ENCODE measurements at places on chromosomes 16 and 17.

DNA sequence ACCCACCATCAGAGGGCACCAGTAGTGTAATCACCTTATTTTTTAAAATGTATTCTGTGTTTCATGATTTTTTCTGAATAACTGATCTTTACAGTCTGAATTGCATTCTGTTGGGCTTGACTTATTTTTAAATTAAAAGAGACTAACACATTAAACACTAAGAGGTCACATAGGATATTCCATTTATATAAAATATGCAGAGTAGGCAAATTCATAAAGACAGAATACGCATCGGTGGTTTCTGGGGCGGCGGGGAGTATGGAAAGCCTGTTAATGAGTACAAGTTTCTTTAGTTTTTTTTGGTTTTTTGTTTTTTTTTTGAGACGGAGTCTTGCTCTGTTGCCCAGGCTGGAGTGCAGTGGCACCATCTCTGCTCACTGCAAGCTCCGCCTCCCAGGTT, 366.3 kb downstream of the WWOX start:
- DNase-seq: no peak

DNA sequence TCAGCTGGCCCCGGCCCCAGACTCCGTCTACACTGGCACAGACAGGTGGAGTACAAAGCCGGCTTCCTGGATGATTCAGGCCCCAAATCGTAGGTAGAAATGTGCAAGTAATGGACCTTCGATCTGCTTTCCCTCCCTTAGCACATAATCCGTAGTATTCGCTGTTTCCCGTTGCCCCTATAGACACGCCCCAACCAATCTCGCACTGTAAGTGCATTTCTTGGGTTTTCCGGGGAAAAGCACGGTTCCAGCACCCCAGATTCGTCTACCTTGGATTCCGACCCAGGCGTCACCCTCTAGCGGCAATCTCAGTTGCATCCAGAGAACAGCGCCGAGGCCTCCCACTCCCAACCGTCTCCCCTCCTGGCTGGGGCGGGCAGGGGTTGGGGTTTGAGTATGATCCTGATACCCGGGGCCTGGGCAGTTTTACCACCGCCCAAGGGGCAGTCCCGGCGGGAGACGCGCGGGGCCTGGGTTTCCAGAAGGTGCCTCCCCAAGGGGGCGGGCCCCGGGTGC, 12.1 kb upstream of the FOXF1 start:
- DNase-seq: no peak

DNA sequence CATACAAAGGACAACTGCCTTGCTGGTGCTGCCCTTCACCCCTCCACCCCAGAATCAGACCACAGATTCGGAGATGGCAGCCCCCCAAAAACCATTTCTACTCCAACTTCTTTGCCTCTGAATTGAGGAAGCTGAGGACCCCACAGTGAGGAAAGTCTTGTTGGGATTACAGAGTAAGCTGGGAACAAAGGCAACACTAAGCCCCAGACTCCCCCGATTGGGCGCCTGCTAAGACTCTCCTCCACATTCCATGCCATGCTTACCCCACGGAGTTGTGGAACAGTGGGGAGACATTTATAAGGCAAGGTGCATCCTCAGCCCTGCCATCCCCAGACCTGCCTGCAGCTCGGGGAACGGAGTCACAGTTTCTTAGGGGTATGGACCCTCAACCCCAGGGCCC, 1.9 kb downstream of the GIT1 start:
- no peak for DNase-seq

- no peak for DNase-seq
Observed at GRCh38 chr17:37762666-37763065, 17.8 kb upstream of the HNF1B start.

DNA sequence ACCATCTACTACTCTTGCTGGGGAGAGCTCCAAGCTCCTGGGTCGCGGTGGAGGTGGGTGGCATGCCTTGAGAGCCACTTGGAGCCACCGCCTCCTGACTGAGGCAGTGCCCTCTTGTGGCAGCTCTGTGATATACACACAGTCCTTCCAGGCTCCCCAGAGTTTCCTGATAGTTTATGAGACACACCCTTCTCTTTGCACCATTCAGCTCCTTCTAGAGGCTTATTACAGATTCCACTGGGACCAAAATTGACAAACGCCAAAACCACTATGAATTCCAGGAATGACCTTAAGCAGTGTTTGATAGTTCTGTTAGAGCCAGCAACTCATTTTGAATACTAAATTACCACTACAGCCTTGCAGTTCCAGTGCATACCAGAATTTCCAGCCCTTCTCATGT, 170.1 kb upstream of the CDH13 start:
- DNase-seq: peak; percentile 29

GRCh38 chr17:36546418-36547093, 1.8 kb downstream of the GGNBP2 start:
- DNase-seq: no peak

DNA sequence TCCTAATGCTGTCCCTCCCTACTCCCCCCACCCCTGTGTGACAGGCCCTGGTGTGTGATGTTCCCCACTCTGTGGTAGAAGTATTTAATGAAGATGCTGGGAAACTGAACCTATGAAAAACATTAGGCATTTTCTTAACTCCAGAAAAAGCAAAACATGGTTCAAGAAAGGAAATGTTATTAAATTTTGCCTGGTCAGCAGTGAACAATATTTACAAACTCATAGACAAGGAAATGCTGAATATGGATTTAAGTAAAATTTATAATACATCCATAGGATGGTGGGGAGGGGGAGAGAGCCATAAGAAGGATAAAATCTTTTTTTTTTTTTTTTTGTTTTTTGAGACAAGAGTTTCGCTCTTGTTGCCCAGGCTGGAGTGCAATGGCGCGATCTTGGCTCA, 10.8 kb upstream of the CRYBA1 start:
- DNase-seq: no peak

DNA sequence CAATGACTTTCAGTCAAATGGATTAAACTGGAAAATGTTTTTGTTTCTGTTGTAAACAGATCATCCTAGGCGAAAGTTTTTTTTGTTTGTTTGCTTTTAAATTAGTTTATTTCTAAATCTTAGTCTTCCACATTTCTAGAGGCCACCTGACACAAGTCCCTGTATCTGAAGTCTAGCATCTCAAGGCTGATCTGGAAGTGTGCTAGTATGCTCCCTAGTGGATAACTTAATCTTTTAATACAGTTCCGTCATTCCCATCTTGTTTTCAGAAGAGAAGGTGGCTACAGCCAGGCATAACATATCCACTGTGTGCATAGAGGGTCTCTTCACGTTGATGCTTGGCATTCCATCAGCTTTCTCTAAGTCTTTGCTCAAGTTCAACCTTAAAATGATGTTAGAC, 7.6 kb downstream of the IFT20 start:
- DNase-seq: no peak

DNA sequence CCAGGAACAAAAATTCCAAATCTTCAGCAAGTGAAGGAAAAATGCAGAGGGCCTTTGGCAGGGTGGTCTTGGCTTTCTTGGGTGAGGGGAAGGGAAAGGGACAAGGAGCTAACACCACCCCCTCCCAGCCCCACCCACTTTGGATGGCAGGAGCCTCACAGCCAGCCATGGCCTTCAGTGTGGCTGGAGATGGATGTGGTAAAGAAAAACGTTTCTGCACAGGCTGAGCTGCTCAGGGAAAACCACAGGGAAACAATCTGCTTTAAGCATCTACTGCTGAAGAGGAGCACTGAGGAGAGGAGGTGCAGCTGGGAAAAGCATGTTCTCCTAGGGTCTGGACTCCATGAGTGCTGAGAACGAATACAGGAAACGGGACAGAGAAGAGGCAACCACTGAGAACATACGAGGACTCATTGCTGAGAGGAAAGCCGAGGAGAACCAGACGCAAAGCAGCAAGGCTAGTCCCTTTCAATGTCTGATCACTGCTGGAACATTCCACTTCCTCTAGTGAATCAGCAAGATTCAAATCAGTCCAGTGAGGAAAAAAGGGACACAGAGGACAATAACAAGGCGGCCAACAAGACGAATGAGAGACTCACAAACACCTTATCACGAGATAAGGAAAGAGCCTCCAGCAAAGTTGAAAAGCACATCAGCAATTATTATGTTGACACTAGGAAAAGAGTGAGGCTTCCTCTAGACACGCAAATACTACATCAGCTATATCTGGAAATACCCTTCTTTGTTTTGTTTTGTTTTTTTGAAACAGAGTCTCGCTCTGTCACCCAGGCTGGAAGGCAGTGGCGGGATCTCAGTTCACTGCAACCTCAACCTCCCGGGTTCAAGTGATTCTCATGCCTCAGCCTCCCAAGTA, 41.7 kb downstream of the ZZEF1 start:
- DNase-seq: no peak

DNA sequence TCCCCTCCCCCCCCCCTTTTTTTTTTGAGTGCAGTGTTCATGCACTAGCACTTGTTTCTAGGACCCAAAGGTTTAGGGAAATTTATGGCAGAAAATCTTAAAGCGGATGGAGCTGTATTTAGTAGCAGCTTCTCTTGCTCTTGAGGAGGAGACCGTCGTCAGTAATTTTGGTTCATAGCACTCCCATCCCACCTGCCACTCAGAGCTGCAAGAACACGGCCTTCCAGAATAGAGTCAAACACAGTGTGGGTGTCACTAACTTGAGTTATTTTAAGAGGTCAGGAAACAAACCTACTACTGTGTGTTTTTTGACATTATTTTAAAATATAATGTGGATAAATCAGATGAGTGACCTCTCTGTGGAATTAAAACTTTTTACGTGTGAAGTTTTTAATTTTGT, 37.3 kb downstream of the SEC14L1 start:
- DNase-seq: no peak

GRCh38 chr16:50247123-50247905, 19.0 kb upstream of the ADCY7 start:
- no peak for DNase-seq

GRCh38 chr17:1557355-1558095, 5.1 kb downstream of the PITPNA start:
- no peak for DNase-seq

DNA sequence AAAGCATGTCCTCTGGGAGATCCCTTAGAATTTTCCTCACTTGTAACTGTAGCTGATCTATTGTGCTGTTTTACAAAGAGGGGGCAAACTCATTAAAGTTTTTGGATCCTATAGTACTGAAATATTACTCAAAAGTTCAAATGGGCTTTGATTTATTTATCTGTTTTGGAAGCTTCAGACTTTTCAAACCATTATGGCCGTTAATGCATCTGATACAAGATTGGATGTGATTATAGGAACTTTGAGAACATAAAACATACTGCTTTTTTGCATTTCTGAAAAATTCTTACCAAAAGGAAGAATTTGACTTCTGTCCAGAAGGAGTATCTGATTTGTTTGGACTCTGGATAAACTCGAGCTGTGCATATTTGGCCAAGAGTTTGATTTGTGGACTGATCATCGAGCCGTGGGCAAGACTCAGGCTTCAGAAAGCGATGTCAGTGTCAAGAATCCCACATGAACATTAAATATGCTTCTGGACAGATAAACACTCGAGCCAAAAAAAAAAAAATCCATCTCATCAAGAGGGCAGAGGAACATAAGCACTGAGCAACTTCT, 8.2 kb upstream of the MARCHF10 start:
- no peak for DNase-seq

DNA sequence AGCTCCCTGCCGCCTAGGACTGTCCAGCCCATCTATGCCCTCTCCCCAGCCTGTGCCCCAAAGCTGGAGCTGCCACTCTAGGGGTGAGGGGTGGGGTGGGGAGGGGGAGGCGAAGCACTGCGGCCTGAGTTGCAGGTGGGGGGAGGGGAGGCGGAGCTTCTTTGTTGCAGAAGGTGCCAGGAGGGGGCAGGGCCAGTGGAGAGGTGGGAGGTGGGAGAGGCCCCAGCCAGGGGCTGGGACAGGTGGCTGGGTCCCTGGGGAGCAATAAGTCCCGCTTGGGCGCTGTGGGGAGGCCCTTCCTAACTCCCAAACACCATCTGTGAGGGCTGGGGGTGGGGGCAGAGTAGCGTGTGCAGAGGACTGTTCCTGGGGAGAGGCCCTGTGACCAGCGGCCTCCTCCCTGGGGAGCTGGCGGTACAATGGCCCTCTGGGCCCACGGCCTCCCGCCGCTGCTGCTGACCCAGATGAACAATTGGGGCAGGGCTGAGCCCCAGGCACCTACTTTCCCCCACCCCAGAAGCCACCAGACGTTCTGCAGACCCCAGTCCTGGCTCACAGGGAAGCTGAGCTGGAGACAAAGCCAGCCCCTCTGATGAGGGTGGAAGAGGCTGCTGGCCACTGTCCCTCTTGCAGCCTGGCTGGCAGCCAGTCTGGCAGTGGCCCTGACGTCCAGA, 2.2 kb upstream of the NTN3 start:
- no peak for DNase-seq

DNA sequence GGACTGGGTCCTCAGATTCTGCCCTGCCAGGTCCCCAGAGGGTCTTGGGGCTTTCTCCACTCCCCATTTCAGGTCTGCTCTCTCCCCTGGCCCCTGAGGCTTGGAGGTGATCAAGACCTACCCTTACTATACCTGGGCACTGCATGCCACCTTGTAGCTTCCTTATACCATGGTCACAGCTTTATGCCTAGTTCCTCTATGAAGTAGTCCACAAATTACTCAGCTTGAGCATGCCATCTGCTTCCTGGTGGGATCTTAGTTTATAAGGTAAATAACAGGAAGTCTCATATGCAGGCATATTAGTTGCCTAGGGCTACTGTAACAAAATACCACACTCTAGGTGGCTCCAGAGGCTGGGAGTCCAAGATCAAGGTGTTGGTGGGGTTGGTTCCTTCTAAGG, 11.0 kb upstream of the PMFBP1 start:
- DNase-seq: no peak

DNA sequence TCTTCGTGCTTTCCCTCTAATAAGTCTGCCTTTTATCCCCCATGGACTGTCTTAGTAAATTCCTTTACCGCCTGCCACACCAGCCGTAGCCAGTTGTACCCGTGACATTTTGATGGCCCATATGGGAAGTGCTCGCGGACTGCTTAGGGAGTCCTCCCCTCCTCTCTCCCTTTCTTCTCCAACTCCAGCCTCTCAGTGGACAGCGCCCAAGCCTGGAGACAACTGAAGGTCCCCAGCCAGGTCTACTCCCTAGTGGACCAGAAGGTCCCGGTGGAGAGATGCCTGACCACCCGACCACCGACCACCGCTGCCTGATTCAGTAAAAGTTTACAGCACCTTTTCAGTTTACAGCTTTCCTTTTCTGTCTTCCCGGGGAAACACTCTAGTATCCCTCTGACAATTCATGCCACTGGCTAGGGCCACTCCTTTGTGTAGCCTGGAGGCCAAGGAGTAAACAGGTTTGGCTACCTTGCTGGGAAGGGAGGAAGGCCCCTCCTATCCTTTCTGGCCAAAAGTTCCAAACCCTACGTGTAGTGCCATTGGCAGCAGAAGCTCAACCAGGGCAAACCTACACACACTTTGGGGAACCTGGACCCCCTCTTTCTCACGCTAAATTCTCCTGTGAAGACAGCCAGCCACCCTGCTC, 18.0 kb downstream of the CTRB2 start:
- no peak for DNase-seq

DNA sequence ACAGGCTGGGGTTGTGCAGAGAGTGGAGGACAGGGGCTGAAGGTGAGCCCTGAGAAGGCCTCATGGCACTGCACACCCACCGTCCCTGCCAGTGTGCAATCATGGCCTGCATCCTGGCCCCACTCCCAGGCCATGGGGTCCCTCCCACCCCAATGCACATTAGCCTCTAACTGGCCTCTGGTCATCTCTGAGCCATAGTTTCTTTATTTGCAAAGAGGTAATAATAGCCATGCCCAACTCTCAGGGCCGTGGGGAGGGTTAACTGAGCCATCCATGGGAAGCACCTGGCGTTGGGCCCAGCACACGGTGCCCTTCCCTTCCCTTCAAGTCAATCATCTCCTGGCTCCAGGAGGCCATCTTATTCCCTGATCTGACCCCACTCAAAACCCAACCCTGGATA, 10.8 kb upstream of the ITGA3 start:
- no peak for DNase-seq

- DNase-seq: no peak
Observed at GRCh38 chr17:64230791-64231408, 32.2 kb downstream of the TEX2 start.

- no peak for DNase-seq
Observed at GRCh38 chr16:1651094-1651973, 26.7 kb upstream of the JPT2 start.
